ENCODE measurements at places on chromosomes 1 and 21.

- DNase-seq, result no peak
Observed at GRCh38 chr1:43067977-43068751, 103.9 kb downstream of the EBNA1BP2 start.

- DNase-seq, result no peak
- no peak overlapping the region for H3K4me3 ChIP-seq
- H3K36me3 ChIP-seq, result no peaks in the 10 kb centered on the region
- H3K27me3 ChIP-seq, result no peaks in the 10 kb centered on the region
- H3K27ac ChIP-seq, result no peak overlapping the region
- H3K4me1 ChIP-seq, result no peaks in the 10 kb centered on the region
Observed at GRCh38 chr1:195482137-195482536, 1126.1 kb downstream of the KCNT2 start.

DNA sequence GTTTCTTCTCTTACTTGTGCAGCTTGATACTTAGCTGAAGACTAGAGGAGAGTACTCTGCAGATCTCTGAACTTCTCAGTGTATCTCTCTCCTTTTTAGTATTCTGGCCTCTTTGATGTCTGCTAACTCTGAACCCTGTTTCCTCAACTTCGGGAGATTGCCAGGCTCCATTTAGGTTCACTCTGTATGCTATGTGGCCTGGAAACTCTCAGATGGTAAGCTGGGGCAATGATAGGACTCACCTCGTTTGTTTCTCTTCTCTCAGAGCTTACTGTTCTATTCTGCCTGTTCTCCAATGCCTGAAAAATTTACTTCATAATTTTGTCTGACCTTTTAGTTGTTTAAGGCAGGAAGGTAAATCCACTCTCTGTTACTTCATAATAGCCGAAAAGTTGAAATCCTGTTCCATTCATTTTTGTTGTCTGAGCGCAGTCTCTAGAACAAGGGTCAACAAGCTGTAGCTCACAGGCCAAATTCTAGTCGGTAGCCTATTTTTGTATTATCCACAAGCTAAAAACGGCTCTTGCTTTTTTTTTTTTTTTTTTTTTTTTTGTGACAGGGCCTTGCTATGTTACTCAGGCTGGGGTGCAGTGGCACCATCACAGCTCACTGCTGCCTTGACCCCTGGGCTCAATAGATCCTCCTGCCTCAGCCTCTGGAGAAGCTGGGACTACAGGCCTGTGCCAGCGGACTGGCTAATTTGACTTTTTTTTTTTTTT, 33.3 kb downstream of the ZMYM4 start:
- no peaks in the 10 kb centered on the region for H3K27me3 ChIP-seq
- H3K27ac ChIP-seq, result no peak overlapping the region
- H3K36me3 ChIP-seq, result peaks cover 3% of the 10 kb centered on the region

DNA sequence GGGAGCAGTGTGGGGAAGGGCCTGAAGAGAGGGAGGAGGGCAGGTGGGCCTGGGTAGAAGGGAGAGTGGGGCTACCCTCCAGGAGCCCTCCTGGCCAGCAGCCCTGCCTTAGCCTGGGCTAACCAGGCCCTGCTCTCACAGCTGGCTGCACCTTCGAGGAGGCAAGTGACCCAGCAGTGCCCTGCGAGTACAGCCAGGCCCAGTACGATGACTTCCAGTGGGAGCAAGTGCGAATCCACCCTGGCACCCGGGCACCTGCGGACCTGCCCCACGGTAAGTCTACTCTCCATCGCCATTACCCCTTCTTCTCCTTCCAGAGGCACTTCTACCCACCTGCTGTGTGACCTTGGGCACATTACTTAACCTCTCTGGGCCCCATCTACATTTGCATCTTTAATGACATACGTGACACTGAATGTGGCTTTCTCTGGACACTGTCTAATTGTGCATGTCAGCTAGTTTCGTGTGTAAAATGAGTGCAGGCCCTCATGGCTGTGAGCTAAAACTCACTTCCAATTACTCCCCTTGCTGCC, 18.9 kb downstream of the PTPRU start:
- H3K4me3 ChIP-seq, result no peak overlapping the region
- no peak for DNase-seq
- H3K27ac ChIP-seq, result no peak overlapping the region
- peaks cover 18% of the 10 kb centered on the region for H3K27me3 ChIP-seq

Data from endothelial cell (in vitro differentiated cells).